Amniotic stem cell (primary cell): ENCODE measurements at places on chromosomes 5 and 9.

DNA sequence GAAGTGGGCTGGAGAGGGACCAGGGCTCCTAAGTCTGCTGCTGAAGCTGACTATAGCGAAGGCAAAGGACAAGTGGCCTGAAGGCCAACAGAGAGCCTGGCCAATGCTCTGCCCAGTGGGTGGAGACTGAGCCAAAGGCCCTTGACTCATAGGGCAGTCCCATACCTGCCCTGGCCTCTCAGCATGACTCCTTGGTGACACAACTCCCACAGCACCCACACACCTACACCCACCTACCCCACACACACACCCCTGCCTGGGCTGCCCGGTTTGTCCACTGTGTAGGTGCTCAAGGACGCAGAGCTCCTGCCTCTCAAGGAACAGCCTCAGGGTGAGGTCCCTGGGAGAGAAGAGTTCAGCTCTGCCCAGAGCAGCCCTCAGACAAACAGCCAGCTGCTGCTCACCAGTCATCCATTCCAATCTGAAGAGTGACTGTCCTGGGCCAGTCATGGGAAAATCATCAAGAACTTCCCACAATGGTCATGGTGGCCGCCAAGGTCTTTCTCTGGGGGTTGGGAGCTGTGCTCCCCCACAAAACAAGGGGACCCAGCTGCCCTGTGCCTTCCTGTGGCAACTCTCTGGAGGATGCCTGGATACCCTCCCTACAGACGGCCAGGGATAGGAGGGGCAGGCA lies 5.0 kb downstream of the TNIP1 start:
- DNase-seq: no peak

DNA sequence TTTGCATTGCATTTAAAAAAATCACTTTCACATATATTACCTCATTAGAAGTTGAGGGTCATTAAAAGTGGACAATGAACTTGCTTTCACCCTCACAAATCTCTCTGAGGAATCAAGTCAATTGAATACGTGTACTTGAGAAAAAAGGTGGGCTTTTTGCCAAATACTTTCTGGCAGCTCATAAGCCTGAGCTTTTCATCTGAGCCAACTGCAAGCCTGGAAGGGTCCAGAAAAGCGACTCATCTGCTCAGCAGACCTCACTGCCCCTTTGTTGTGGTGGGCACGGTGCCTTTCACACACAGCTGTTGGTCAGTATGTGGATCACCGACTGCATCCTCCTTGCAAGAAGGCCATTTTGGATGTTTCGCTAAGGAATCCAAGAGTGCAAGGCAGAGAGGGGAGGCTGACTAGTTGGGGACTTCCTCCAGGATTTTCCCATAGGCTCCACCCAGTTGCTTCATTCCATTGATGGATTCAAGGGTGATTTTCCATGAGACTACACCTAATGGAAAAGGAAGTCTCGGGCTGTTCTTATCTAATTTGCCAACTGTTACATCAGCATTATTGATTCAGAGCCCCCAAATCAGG lies 564.7 kb downstream of the PDE4D start:
- peak; percentile 6 for DNase-seq

- no peak for DNase-seq
Measured at GRCh38 chr9:110081395-110081794, 126.6 kb downstream of the C9orf152 start.

- DNase-seq: no peak
Measured at GRCh38 chr5:129691220-129691619, 56.7 kb upstream of the MINAR2 start.

DNA sequence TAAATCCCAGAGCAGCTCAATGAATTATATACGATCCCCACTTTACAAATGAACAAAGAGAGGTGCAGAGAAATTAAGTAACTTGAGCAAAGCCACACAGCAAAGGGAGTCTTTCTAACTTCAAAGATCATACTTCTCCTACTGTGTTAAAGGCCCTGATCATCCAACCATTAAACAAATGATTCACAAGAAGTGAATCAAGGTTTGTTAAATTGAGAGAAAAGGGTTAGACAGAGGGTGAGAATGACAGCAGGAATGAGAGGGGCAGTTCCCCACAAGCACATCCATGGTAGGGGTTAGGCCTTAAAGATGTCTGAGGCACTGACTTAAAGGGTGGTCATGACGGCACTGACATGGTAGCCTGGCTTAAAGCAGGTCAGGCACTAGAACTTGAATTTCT lies 10.7 kb downstream of the IDNK start:
- DNase-seq: no peak

GRCh38 chr5:165224366-165225045 lies 1719.1 kb downstream of the MAT2B start:
- no peak for DNase-seq

- DNase-seq: no peak
Measured at GRCh38 chr9:117875886-117876285, 171.7 kb downstream of the TLR4 start.

DNA sequence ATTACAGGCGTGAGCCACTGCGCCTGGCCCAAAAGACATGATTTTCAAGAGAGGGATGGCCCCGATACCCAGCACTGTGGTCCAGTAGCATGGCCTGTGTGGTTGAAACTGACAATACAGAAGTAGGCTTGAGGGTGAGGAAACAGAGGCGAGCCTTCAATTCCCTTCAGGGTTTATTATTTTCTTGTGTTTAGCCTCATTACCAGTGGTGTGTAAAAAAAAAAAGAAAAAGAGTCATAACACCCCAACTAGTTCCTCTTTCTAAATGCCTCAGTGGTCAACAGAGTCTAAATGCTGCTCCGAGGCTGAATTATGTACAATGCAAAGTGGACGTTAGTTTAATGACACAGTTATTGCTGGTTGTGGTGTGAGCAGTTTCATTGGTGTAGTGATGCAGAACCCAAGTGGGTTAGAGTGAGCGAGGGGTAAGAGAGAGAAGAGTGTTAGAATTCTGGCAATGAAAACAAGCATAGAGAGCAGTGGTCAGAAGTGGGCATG lies 58.8 kb downstream of the SNX30 start:
- DNase-seq: no peak

- DNase-seq: no peak
Measured at GRCh38 chr5:82802954-82803353, 274.2 kb downstream of the TMEM167A start.

DNA sequence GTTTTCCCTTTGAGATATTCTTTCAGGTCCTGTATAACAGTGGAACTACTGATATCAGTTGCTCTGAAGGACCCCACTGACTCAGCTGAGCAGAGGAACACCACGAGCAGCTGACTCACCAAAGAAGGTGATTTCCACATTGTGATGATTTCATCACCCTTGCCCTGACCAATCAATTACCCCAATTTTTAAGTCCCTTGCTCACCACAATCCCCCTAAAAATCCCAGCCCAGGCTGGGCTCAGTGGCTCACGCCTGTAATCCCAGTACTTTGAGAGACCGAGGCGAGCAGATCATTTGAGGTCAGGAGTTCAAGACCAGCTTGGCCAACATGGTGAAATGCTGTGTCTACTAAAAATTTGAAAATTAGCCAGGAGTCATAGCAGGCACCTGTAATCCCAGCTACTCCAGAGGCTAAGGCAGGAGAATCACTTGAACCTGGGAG lies 125.3 kb upstream of the ABCA1 start:
- peak; percentile 30 for DNase-seq

GRCh38 chr5:158014372-158014771 lies 155.4 kb upstream of the CLINT1 start:
- DNase-seq: no peak

DNA sequence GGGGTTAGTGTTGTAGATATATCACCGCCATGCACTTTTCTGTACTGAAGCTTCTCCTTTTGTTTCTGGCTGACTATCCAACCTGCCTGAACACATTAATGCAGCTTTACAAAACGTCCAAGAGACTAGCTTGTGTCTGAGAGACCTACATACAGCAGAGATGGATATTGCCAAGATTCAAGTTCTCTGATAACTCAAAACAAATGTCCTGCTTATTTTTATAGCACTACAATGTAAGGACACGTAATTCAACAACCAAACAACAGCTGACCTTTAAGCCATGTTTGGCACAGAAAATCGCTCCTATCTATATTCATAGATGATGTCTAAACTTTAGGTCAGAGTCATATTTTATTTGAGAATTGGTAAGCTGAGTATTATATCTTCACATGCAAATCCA lies 76.2 kb upstream of the NTRK2 start:
- DNase-seq: no peak
